ENCODE measurements at places on chromosomes 2 and 18.

DNA sequence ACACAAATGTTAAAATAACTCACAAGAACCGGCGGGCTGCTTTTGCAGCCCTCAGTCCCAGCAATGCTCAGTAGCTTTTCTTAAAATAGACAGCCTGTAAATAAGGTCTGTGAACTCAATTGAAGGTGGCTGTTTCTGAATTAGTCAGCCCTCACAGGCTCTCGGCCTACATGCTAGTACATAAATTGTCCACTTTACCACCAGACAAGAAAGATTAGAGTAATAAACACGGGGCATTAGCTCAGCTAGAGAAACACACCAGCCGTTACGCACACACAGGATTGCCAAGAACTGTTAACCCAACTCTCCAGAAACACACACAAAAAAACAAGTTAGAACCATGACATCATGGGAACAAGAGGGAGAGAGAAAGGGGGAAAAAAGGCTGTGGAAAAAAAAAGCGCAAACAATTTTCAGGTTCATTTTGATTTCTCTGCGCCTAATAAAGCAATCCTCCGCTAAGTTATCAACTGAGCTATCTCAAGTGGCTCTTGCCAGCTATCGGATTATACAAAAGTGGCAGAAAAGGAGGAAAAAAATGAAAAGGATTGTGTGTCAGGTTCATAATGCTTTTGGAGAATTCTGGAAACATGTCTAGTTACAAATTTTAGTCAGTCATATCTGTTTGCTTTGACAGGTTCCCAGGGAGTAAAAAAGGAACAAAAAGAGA lies 89.1 kb downstream of the ZEB2 start:
- peak; percentile 27 for DNase-seq

- DNase-seq = no peak
Measured at GRCh38 chr2:235270956-235271355, 222.9 kb upstream of the AGAP1 start.

- DNase-seq = no peak
Measured at GRCh38 chr2:219664041-219664440, 36.6 kb downstream of the SLC4A3 start.

DNA sequence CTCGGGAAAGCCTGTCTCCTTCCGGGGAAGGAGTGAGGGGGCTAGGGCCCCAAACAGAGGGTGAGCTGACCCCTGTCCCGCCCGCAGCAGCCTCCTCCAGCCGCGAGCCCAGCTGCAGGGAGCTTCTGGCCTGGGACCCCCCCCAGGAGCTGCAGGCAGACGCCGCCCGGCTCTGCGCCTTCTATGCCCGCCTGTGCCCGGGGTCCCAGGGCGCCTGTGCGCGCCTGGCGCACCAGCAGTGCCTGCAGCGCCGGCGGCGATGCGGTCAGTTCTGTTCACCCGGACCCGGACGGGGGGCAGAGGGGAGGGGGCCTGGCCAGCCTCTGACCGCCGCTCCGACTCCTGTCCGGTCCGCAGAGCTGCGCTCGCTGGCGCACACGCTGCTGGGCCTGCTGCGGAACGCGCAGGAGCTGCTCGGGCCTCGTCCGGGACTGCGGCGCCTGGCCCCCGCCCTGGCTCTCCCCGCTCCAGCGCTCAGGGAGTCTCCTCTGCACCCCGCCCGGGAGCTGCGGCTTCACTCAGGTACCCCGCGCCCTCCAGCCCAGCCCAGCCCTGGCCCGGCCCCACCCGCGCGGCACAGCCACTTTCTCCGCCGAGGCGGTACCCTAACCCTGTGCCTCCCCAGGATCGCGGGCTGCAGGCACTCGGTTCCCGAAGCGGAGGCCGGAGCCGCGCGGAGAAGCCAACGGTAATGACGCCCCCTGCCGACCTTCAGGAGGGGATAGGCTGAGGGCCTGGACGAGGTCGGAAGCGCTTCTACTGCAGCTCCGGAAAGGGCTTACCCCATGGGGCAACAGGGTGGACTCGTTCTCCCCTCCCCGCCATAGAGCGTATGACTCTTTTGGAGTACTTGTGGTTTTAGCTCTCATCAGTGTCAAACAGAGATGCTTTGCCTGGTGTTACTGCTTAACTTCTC lies 2.0 kb upstream of the CHRND start:
- DNase-seq = peak; percentile 23

- no peak for DNase-seq
Measured at GRCh38 chr2:83394134-83394904, 1064.8 kb downstream of the SUCLG1 start.

All from hypothalamus (tissue), 51 donors.